ENCODE measurements at places on chromosomes 2 and 18.

- DNase-seq = no peak
Measured at GRCh38 chr2:178159966-178160365, 34.3 kb upstream of the OSBPL6 start.

GRCh38 chr2:205947621-205948495 lies 138.1 kb downstream of the INO80D start:
- peak; percentile 54 for DNase-seq

DNA sequence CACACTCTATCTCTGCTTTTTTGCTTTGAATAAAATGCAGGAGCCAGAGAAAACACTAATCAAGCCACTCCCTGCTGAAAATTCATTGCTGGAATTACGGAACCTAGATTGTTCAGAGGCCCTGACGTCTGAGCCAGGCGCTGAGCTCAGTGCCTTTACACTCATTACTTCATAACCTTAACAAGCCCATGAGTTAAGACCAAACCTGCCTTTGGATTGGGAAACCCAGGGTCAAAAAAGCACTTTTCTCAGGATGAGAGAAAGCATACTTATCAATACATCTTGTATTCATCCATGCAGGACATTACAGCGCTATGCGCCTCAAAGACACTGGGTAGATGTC lies 762 bp downstream of the INO80C start:
- DNase-seq = peak; percentile 37

- no peak for DNase-seq
Measured at GRCh38 chr18:12803069-12803936, 80.7 kb downstream of the PTPN2 start.

DNA sequence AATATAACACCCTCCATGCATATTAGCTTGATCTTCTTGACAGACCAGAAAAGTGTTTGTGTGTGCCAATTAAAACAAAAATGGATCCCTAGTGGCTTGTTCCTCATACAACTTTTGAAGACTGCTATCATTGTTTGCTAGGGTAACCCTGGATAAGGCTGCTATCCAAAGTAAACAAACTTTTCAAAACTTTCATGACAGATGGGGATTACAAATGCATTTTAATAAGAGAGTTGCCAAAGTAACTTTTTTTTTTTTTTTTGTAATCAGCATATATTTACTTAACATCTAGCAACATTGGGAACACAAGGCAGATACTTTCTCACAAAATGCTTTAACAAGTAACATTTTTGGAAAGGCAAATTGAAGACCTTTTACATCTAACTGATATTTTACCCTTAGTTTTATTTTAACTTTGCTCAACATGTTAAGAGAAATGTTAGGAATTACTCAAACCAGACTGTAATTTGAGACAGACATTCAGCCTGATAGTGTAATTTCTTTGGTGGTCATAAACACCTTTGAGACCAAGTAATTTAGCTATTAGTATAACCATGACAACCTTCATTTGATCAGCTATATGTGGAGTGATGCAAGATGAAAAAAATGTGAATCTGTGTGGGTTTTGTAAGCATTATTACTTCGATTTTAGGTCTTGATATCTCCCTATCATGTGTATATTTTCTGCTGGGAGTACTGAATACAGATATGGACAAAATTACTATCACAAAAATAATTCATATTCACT lies 300.9 kb downstream of the ARHGAP15 start:
- no peak for DNase-seq

DNA sequence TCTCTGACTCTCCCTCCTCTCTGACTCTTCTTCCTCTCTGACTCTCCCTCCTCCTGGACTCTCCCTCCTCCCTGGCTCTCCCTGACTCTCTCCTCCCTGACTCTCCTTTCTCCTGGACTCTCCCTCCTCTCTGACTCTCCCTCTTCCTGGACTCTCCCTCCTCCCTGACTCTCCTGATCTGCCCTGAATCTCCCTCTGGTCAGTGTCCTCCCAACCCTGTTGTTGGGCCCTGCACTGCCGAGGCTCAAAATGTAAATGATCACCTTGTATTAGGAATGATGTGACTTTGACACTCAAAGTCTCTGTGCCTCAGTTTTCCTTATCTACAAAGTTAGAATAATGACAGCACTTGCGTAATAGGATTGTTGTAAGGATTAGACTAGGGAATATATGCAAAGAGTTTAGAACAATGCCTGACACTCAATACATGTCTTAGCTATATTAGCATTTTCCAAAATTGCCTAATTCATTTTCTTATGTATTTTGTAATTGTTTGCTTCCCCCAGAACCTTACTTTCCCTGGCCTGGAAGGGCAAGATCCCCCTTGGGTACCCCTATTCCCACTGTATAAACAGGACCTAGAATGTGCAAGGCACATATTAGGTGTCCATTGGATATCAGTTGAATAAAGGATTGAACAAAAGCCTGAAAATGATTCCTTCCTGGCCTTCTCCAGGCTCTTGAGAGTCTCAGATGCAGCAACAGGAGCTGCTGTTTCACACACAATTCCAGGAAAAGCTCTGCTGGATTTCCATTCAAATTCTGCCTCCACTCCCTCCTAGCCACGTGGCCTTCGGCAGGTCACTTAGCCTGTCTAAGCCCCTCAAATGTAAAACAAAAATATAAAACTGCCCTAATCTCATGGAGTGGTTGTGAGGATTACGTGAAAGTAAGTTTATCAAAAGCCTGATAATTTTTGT lies 170.1 kb downstream of the INHBB start:
- DNase-seq = no peak

DNA sequence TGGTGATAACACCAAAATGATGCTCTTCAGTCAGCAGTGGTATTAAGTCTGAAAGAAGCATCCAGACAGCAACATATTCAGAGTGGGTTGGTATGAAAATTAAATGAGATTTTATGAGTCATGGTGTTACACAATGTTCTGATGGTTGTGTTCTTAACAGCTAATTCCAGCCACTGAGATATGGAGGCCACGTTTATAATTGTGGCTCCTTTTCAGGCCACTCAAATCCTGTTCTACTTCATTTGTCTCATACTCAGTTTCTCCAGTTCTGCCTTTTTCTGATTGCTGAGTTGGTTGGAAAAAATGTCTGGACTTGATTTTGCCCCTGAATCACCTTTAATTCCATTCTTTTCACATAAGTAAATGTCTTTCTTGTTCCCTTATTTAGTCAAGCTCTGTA lies 162.7 kb upstream of the COL3A1 start:
- DNase-seq = no peak

DNA sequence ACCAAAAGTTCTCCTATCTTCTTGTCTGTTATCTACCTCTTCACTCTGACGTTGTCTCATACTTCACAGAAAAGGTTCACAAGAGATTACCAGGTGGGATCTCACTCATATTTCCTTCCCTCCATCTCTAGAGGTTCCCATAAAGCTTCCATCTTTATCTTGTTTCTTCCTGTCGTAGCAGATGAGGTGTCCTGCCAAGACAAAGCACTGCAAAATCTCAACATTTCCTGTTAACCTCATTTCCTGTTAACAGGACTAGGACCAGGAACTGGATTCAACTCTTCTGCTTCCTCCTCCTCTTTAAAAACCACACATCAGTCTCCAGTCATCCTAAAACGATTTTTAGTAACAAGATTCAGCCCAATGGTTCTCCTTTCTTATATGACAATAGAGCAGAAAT lies 512.8 kb upstream of the NRP2 start:
- no peak for DNase-seq

GRCh38 chr2:68809324-68810240 lies 61.6 kb downstream of the BMP10 start:
- DNase-seq = no peak

GRCh38 chr2:217643789-217644301 lies 358.9 kb downstream of the TNS1 start:
- no peak for DNase-seq

- DNase-seq = no peak
Measured at GRCh38 chr18:56999823-57000222, 147.1 kb upstream of the BOD1L2 start.

- no peak for DNase-seq
Measured at GRCh38 chr2:43509886-43510285, 86.0 kb downstream of the THADA start.

- no peak for DNase-seq
Measured at GRCh38 chr2:162564140-162564539, 220.2 kb downstream of the GCA start.

DNA sequence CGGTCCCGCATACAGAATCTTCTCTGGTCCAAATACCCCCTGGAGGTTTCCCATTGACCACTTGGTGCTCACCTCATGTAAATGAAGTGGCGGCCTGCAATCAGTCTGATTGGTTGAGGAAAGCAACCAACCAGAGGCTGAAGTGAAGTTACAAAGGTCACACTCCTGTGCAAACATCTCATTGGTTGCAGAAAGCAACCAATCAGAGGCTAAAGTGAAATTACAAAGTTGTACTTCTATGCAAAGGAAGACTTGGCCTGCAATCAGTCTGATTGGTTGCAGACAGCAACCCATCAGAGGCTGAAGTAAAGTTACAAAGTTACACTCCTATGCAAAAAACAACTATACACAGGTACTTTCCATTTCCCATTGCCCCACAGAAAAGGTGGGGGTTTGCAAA lies 2.5 kb upstream of the SP100 start:
- DNase-seq = no peak

DNA sequence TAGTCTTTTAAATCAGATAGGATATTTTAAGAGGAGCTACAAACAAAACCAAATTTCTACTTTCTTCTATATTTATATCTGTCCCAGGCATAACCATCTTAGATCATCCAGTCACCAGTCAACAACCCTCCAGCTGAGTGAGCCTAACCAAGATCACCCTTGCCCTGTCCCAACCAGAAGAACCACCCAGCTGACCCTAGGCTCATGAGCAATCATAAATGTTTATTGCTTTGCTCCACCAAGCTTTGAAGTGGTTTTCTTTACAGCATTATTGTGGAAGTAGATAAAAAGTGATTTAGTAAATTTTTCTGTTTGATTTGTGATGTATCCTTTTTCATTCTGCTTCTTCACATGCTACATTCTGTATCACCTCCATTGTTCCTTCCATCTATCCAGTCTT lies 167.2 kb upstream of the PIEZO2 start:
- DNase-seq = no peak

DNA sequence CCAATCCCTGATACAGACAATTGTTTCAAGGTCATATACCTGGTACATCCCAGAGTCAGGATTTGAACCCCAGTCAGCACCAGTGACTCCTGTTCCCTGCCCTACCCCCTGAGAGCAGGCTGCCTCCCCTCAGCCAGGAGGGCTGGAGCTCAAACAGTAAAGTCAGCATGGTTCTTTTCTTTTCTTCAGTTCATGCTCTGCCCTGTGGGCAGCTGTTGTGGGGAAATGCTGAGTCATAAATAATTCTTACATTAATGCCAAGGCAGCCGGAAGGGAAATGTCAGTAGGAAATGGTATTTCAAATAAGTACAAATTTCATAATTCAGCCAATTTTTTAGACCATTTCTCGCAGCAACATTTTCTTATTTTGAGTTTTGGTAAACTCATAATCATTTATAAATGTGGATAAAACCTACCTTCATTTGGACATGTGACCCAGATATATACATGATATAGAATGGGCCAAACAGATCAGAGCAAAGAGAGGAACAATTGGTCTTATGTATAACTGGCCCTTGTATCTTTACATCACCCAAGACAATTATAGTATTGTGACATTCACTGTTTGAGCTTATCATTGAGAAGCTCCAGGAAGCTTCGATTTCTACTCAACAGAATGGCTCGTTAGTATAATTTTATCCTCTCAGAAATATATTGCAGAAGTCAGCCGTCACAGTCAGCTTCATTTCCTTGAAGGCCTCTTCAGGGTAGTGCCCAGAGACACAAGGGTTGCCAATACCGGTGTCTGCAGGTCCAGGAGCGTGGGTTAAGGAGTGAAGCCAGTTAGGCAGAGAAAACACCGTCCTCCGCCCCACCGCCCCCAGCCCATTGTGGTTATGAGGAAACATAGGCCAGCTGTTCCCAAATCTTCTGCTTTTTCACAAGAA lies 28.0 kb upstream of the SCYGR1 start:
- no peak for DNase-seq

GRCh38 chr2:228841475-228841874 lies 429.6 kb downstream of the PID1 start:
- DNase-seq = no peak

GRCh38 chr2:190506666-190507065 lies 27.9 kb downstream of the NEMP2 start:
- no peak for DNase-seq

GRCh38 chr18:21359746-21360145 lies 117.7 kb downstream of the GREB1L start:
- no peak for DNase-seq

GRCh38 chr2:148739454-148740105 lies 95.0 kb downstream of the EPC2 start:
- DNase-seq = no peak

- no peak for DNase-seq
Measured at GRCh38 chr2:37721201-37721560, 49.7 kb upstream of the CDC42EP3 start.

DNA sequence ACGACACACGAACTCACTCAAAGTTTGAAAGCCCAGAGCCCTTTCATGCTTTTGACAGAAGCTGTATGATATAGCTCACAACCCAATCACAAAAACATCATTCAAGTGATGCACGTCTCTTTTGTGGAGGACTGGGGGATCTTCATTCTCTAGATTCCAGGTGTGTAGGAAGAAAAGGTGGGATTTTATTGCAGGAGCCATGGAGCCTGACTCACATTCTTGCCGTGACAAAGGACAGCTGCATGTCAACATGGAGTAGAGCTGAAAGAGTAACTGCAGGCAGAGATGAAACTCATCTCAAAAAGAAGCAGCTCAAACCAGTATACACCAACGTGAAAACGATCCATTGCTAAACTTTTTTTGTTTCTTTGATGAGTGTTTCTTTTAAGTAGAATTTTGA lies 50.9 kb upstream of the PDE1A start:
- DNase-seq = no peak

GRCh38 chr2:218369330-218369729 lies 12.7 kb downstream of the CATIP start:
- DNase-seq = peak; percentile 9

DNA sequence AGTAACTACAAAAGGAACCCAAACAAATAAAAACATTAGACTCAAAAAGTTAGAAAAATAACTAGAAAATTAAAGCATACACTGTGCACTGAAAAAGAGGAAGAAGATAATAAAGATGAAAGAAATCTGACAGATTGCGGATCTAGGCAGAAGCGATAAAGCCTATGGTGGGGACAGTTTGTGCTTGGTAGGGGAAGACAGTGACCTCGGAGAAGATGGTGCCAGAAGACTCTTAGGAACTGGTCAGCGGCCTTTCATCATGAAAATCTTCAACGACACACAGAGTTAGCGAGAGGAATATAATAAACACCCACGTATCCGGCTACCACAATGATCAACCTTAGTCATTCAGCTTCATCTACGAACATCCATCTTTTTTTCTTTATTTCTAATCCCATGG lies 180.5 kb downstream of the HDAC4 start:
- no peak for DNase-seq

GRCh38 chr2:105376010-105376409 lies 22.8 kb downstream of the FHL2 start:
- DNase-seq = no peak

- DNase-seq = no peak
Measured at GRCh38 chr2:157574165-157574564, 54.5 kb downstream of the ACVR1C start.
